ENCODE measurements at places on chromosomes 6 and 20.
A peak's percentile ranks its signal among the peaks of the same experiment; 100 is the strongest.

DNA sequence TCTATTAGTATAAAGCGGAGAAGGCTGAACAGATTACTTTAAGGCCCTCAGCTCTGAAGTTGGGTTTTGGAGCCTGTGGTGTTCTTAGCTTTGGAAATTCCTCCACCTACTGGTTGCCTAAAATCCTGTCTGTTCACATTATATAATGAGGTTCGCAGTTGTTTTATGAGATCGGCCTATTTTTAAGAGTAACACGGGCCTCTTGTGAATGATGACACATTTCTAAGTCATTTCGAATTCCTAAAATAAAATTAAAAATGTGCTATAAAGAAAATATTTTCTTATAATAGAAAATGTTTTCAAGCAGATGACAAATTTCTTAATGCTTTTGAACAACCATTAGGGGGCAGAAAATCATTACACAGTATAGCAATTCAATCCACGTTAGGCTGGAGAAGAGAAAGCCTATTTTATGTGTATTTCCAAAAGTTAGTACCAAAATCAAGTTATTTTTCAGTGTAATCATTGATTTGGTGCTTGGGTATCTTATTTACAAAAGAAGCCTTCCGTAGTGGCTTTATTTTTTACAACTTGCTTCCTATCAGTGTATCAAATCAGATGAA lies 15.8 kb upstream of the FAM8A1 start:
- peak; percentile 23 for DNase-seq

- DNase-seq, result no peak
Observed at GRCh38 chr6:23620911-23621401, 505.1 kb upstream of the NRSN1 start.

DNA sequence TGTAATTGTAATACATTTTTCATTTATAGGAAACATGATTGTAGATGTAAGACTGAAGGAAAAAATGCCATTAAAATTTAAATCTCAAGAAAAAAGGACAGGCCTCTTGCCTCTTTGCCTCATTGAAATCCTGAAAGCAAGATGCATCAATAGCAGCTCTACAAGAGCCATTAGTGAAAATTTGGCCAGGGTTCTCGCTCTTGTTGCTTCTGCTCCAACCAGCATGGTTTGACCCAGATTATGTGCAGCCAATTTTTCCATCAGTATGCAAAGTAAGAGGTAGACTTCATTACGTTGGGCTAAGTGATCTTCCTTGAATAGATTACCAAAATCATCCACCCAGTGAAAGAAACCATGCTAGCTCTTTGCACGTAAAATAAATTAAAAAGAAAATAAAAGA lies 106.6 kb downstream of the SGK1 start:
- no peak for DNase-seq

GRCh38 chr6:30915591-30915946 lies 1.5 kb downstream of the VARS2 start:
- peak; percentile 20 for DNase-seq

- peak; percentile 71 for DNase-seq
Observed at GRCh38 chr6:53361549-53362031, 12.8 kb upstream of the ELOVL5 start.

GRCh38 chr6:147392917-147393625 lies 115.4 kb upstream of the SAMD5 start:
- DNase-seq, result no peak

DNA sequence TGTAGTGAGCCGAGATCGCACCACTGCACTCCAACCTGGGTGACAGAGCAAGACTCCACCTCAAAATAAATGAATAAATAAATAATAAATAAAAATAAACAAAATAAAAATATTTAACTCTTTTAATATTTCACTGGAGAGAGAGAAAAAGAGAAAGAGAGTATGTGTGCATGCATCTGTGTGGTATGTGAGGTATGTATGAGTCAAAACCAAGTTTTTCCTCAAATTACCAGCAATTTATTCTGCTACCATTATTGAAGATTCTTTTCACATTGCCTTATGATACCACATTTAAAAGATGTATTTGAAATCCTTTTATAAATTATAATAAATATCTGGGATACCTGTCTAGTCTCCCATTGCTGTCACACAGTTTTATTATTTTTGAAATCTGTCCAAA lies 122.1 kb downstream of the CD164 start:
- no peak for DNase-seq

DNA sequence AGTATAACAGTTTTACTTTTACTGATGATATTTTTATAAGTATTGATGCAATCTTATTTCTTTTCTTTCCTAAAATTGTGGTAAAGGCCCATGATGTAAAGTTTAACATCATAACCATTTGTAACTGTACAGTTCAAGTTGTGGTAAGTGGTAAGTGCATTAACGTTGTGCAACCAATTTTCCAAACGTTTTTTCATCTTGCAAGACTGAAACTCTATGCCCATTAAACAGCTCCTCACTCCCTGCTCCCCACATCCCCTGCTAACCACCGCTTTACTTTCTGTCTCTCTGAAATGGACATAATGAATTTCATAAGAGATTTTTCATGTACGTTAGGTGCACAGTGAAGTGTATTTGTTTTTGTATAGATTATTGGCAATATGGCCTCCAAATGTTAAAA lies 106.0 kb downstream of the PACRG start:
- DNase-seq, result no peak

Measured in CD4-positive, alpha-beta T cell treated with Interleukin-6 for 4 hours (primary cell).